ENCODE measurements at places on chromosomes 5 and 9.
A peak's percentile ranks its signal among the peaks of the same experiment; 100 is the strongest.

GRCh38 chr9:99485459-99485858, 263.4 kb downstream of the SEC61B start:
- DNase-seq: no peak

DNA sequence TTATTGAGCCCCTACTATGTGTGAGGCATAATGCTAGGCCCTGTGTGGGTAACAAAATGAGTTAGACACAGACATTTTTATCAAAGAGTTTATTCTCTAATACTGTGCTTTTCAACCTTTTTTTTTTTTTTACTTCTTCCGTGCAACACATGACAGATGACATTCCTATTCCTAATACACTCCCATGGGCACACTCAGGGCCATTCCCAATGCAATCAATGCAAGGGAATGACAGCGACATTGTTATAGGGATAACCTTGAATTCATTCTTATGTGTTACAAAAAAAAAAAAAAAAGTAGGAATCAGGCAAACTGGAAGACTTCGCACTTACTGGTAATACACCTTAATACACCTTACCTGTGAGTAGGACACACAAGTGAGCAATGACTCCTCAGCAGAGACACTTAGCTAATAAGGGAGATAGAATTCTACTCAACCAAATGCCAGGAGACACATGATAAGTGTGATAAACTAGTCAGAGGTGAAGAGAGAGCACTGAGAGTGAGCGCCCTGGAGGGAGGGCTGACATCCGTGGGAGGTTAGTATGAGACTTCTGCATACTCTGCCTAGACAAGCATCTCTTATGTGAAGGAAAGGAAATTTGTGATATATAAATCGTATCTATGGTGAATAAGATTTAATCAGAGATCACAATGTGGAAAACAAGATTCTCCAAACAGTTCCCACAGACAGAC, 21.0 kb upstream of the ARSB start:
- no peak for DNase-seq

DNA sequence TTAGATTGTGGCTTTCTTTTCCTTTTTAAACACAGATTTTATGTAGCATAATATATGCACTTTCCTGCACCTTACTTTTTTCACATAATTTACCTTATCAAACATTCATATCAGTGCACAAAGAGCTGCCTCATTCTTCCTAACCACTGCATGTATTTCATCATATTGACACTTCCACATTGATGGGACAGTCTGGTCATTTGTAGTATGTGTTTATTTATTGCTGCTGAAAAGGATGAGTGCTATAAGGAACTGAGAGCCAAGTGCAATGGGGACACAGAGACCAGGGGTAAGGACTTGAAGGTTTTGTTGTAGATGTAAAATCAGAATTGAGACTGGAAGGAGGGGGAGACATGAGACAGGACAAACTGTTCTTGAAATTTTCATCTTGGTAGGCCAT, 193.8 kb downstream of the SMARCA2 start:
- DNase-seq: no peak

DNA sequence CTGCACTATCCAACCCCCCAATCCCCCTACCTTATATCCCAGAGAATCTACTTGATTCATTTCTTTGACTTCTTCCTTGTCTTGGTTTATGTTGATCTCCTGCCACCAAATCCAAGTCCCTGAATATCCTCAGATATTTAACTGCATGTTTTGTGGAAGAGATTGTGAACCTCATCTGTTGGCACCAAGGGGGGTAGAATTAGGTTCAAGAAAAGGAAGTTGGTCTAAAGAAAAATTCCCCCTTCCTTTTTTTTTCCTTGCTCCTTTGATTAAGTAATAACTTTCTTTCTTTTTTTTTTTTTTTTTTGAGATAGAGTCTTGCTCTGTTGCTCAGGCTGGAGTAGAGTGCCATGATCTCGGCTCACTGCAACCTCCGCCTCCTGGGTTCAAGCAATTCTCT, 526 bp upstream of the CD14 start:
- no peak for DNase-seq

GRCh38 chr9:133716564-133717112, 21.5 kb downstream of the SARDH start:
- no peak for DNase-seq

DNA sequence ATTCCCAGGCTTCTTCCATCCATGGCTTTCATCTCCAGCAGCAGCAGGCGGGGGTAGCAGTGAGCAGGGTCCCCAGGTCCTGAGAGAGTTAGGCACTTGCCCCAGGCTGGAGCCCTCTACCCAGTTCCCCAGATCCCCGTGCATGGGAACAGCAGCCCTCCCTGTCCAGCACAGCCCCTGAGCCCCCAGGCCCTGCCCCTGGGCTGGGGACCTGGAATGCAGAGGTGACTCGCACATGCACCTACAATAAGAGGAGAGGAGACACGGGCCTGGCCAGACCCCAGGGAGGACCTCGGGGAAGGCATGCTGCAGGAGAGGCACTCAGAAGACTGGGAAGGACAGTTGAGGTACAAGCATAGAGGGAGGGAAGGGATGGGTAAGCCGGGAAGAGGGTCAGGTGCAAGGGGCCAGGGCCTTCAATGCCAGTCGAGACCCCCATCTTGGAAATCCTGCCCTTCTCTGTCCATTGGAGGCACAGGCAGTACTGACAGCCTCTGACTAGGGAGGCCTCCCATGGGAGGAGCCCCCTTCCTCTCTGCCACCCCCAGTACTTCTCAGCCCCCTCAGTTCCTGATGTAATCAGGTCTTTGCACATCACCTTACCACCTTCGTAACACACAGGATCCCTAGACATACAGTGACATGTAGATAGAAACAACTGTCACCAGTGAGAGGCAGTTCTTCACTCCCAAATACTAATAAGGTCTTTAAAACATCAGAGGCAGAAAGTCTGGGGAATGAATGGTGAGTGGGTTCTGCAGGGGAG, 135.3 kb upstream of the LMX1B start:
- no peak for DNase-seq

- no peak for DNase-seq
Observed at GRCh38 chr9:72412483-72413040, 47.6 kb upstream of the ZFAND5 start.

GRCh38 chr5:74396913-74397622, 243.5 kb downstream of the ENC1 start:
- DNase-seq: no peak

DNA sequence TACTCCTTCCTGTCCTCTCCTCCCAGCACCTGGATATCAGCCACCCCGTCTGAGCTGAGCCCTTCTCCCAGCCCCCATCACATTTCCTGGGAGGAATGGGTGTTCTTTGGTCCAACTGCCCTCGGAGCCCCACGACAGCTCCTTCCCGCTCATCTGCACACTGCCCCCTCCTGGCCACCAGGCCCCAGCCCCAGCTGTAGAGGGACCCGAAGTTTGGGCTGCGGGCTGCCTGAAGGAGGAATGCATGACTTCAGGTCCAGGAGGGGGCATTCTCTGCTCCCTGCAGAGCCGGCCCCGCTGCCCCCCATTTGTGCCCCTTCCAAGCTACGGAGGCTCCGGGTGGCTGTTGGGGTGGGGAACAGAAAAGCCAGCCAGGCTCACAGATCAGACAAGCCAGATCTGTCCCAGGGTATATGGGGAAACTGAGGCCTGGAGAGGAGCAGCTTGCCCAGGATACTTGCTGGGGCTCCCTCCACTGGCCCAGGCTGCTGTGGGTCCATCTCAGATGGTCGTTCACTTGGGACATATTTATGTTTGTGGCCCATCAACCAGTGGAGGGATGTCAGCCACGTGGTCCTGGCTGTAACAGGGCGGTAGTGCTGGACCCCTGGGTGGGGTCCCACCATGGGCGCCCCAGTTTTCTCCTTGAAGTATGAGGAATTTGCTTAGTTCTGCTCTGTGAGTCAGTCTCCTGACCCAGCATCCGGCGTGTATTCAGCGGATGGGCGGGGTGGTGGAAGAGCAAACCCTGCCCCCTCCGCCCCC, 33.1 kb downstream of the DAB2IP start:
- DNase-seq: peak; percentile 19

Data from activated T-cell treated with anti-CD3 and anti-CD28 coated beads for 48 hours (primary cell).